Upper lobe of right lung (tissue), 1 donor: ENCODE measurements at places on chromosomes 1 and 21.

- H3K36me3 ChIP-seq: no peaks in the 10 kb centered on the region
- H3K4me3 ChIP-seq: no peak overlapping the region
- H3K27me3 ChIP-seq: no peaks in the 10 kb centered on the region
- no peak for DNase-seq
- H3K4me1 ChIP-seq: no peaks in the 10 kb centered on the region
These were observed 490.4 kb downstream of the PTPRC start for GRCh38 chr1:199129247-199129646.

DNA sequence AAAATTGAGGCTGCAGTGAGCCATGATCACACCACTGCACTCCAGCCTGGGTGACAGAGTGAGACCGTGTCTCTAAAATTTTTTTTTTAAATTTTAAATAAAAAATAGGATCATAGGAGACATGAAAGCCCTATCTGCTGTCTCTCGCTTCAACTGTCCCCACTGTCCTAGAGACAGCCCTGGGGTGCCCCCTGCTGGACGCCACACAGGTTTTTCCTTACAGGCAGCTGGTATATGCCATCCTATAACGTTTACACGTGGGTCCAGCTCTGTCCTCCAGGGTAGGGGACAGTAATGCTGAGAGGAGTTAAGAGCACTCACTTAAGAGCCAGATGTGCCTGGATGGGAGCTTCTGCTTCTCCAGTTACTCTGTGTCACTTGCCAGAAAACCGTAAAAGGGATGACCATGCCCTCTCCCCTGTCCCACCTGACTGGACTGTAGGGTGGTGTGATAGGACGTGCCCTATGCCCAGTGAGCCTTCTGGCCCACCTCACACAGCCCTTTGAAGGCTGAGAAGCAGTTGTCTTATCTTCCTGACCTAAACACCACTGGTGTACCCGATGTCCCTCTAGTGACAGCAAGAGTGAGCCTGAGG lies 8.5 kb downstream of the FBXO2 start:
- no peak overlapping the region for H3K27ac ChIP-seq
- H3K27me3 ChIP-seq: no peaks in the 10 kb centered on the region
- H3K4me3 ChIP-seq: no peak overlapping the region
- H3K4me1 ChIP-seq: peaks cover 20% of the 10 kb centered on the region
- no peaks in the 10 kb centered on the region for H3K36me3 ChIP-seq

- H3K36me3 ChIP-seq: no peaks in the 10 kb centered on the region
- no peak overlapping the region for H3K27ac ChIP-seq
- H3K4me1 ChIP-seq: no peaks in the 10 kb centered on the region
- peak overlapping the region; percentile 4 for H3K4me3 ChIP-seq
These were observed 3.5 kb upstream of the CLEC20A start for GRCh38 chr1:178500091-178500770.

DNA sequence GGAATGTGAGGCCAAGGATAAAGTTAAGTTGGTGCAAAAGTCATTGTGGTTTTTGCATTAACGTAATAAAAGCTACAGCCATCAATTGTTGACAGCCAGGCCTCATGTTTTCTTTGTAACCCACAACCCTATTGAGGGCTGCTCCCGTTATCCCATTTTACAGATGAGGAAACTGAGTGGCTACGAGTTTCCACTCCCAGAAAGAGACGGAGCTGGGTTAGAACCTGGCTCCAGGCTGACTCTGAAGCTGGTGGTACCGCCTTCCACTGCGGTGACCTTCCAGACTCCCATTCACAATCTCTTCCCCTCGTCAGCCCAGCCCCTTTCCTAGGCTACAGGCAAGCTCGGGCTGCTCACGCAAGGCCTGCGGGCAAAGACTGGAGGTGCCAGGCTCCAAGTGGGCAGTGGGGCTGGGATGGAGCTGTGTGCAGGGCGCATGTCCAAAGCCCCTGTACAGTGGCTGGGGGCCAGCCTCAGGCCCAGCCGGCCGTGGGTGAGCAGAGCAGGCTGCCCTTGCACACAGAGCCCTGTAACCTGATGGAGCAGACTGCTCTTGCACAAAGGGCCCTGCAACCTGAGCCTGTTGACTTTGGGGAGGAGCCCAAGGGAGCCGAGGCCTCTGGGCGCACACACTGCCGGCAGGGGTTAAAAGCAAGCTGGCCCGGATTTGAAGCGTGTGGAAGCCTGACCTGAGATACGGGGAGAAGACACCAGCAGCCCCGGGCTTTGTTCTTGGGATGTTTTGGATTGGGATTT lies 97.4 kb upstream of the TMPRSS2 start:
- peak; percentile 68 for DNase-seq
- H3K36me3 ChIP-seq: no peaks in the 10 kb centered on the region
- H3K4me1 ChIP-seq: no peaks in the 10 kb centered on the region
- H3K27me3 ChIP-seq: no peaks in the 10 kb centered on the region
- H3K27ac ChIP-seq: no peak overlapping the region

GRCh38 chr1:53051676-53052075 lies 10.3 kb upstream of the PODN start:
- H3K27me3 ChIP-seq: no peaks in the 10 kb centered on the region
- H3K36me3 ChIP-seq: peaks cover 45% of the 10 kb centered on the region
- no peak overlapping the region for H3K27ac ChIP-seq

GRCh38 chr1:60619581-60619980 lies 462.8 kb upstream of the NFIA start:
- no peak for DNase-seq
- no peak overlapping the region for H3K4me3 ChIP-seq
- no peaks in the 10 kb centered on the region for H3K36me3 ChIP-seq
- no peaks in the 10 kb centered on the region for H3K4me1 ChIP-seq
- no peak overlapping the region for H3K27ac ChIP-seq

GRCh38 chr21:41600556-41600955 lies 92.6 kb upstream of the TMPRSS2 start:
- no peak overlapping the region for H3K4me3 ChIP-seq
- H3K27me3 ChIP-seq: no peaks in the 10 kb centered on the region
- H3K4me1 ChIP-seq: peaks cover 8% of the 10 kb centered on the region
- no peaks in the 10 kb centered on the region for H3K36me3 ChIP-seq

DNA sequence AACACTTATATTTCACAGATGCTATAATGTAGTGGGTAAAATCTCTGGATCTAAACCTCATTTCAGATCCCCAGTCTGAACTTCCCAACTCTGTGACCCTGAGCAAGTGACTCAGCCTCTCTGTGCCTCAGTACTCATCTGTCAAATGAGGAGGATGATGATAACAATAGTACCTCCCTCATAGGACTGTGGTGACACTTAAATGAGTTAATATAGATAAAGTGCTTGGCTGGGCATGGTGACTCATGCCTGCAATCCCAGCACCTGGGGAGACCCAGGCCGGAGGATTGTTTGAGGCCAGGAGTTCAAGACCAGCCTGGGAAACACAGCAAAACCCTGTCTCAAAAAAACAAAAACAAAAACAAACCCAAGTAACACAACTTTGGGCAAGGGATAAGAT lies 4.7 kb upstream of the ECE1 start:
- H3K27ac ChIP-seq: peak overlapping the region; percentile 74
- H3K4me3 ChIP-seq: no peak overlapping the region
- no peaks in the 10 kb centered on the region for H3K27me3 ChIP-seq
- DNase-seq: no peak
- no peaks in the 10 kb centered on the region for H3K36me3 ChIP-seq
- peaks cover 30% of the 10 kb centered on the region for H3K4me1 ChIP-seq

GRCh38 chr1:44557778-44558177 lies 116.5 kb downstream of the TMEM53 start:
- H3K27ac ChIP-seq: no peak overlapping the region
- no peaks in the 10 kb centered on the region for H3K36me3 ChIP-seq
- no peak overlapping the region for H3K4me3 ChIP-seq
- H3K4me1 ChIP-seq: no peaks in the 10 kb centered on the region
- no peak for DNase-seq

GRCh38 chr1:119485201-119485600 lies 21.8 kb upstream of the HSD3B1 start:
- no peak overlapping the region for H3K27ac ChIP-seq

- no peaks in the 10 kb centered on the region for H3K36me3 ChIP-seq
- no peak for DNase-seq
- H3K27ac ChIP-seq: no peak overlapping the region
- H3K4me1 ChIP-seq: no peaks in the 10 kb centered on the region
- H3K27me3 ChIP-seq: peaks cover 5% of the 10 kb centered on the region
These were observed 436.8 kb downstream of the CAMTA1 start for GRCh38 chr1:7221826-7222694.

- H3K27ac ChIP-seq: no peak overlapping the region
- peaks cover 5% of the 10 kb centered on the region for H3K4me1 ChIP-seq
- no peak for DNase-seq
- H3K27me3 ChIP-seq: no peaks in the 10 kb centered on the region
- H3K4me3 ChIP-seq: no peak overlapping the region
These were observed 57.0 kb downstream of the MDM4 start for GRCh38 chr1:204572923-204573922.

DNA sequence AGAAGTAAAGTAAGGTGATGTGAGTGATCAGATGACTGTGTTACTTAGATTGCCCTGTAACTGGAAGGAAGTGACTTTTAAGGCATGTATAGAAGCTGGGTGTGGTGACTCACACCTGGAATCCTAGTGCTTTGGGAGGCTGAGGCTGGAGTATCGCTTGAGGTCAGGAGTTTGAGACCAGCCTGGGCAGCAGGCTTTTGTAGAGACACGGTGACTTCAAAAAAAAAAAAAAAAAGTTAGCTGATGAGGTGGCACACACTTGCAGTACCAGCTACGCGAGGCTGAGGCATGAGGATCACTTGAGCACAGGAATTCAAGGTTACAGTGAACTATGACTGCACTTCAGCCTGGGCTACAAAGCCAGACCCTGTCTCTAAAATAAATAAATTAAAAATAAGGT lies 2.3 kb upstream of the USP16 start:
- H3K4me3 ChIP-seq: no peak overlapping the region
- DNase-seq: no peak
- H3K4me1 ChIP-seq: peaks cover 36% of the 10 kb centered on the region
- H3K27me3 ChIP-seq: no peaks in the 10 kb centered on the region
- H3K36me3 ChIP-seq: no peaks in the 10 kb centered on the region

GRCh38 chr1:231327617-231328016 lies 10.0 kb downstream of the EXOC8 start:
- H3K36me3 ChIP-seq: no peaks in the 10 kb centered on the region
- DNase-seq: no peak
- no peak overlapping the region for H3K27ac ChIP-seq
- no peaks in the 10 kb centered on the region for H3K27me3 ChIP-seq
- no peak overlapping the region for H3K4me3 ChIP-seq

GRCh38 chr1:198156111-198156744 lies 570 bp upstream of the NEK7 start:
- no peaks in the 10 kb centered on the region for H3K36me3 ChIP-seq
- H3K27me3 ChIP-seq: no peaks in the 10 kb centered on the region
- H3K27ac ChIP-seq: peak overlapping the region; percentile 97
- DNase-seq: peak; percentile 63
- H3K4me3 ChIP-seq: peak overlapping the region; percentile 90
- peaks cover 24% of the 10 kb centered on the region for H3K4me1 ChIP-seq

- H3K27me3 ChIP-seq: no peaks in the 10 kb centered on the region
- H3K4me1 ChIP-seq: peaks cover 47% of the 10 kb centered on the region
- peak; percentile 89 for DNase-seq
- H3K36me3 ChIP-seq: no peaks in the 10 kb centered on the region
- peak within 1 kb of the TSS; percentile 78 for H3K4me3 ChIP-seq
- H3K27ac ChIP-seq: peak within 1 kb of the TSS; percentile 88
These were observed at the start of gene PFKL for GRCh38 chr21:44299458-44300261. Gene PFKL, plus strand, starts transcription at chr21:44300053. Its CDS starts 53 bp downstream, at chr21:44300106.

- peak overlapping the region; percentile 89 for H3K4me3 ChIP-seq
- DNase-seq: no peak
- H3K27ac ChIP-seq: peak overlapping the region; percentile 100
- no peaks in the 10 kb centered on the region for H3K27me3 ChIP-seq
These were observed 79.6 kb upstream of the AK4 start for GRCh38 chr1:65068202-65069010.

- no peak overlapping the region for H3K27ac ChIP-seq
- peaks cover 27% of the 10 kb centered on the region for H3K4me1 ChIP-seq
- peaks cover 8% of the 10 kb centered on the region for H3K36me3 ChIP-seq
- no peak overlapping the region for H3K4me3 ChIP-seq
- H3K27me3 ChIP-seq: no peaks in the 10 kb centered on the region
- DNase-seq: no peak
These were observed 22.3 kb downstream of the SLC9A1 start for GRCh38 chr1:27132624-27133023.

DNA sequence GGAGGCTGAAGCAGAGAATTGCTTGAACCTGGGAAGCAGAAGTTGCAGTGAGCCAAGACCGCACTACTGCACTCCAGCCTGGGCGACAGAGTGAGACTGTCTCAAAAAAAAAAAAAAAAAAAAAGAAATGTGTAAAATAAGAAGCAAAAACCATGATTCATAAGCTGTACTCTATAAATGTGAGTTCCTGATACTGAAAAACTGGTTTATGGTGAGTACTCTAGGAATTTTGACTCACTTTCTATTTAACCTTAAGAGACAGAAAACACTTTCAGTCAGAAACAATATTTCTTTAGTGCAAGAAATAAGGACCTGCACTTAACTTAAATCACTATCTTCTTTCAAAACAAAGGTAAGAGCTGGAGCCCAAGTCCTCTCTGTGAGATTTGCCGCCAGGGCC lies 19.9 kb upstream of the POU2F1 start:
- H3K4me1 ChIP-seq: no peaks in the 10 kb centered on the region
- no peak overlapping the region for H3K27ac ChIP-seq
- H3K4me3 ChIP-seq: no peak overlapping the region
- H3K27me3 ChIP-seq: no peaks in the 10 kb centered on the region

- DNase-seq: no peak
- H3K4me3 ChIP-seq: no peak overlapping the region
- H3K27ac ChIP-seq: no peak overlapping the region
- no peaks in the 10 kb centered on the region for H3K27me3 ChIP-seq
- H3K36me3 ChIP-seq: peaks cover 5% of the 10 kb centered on the region
These were observed 27.2 kb downstream of the MRPL37 start for GRCh38 chr1:54227091-54227602.

DNA sequence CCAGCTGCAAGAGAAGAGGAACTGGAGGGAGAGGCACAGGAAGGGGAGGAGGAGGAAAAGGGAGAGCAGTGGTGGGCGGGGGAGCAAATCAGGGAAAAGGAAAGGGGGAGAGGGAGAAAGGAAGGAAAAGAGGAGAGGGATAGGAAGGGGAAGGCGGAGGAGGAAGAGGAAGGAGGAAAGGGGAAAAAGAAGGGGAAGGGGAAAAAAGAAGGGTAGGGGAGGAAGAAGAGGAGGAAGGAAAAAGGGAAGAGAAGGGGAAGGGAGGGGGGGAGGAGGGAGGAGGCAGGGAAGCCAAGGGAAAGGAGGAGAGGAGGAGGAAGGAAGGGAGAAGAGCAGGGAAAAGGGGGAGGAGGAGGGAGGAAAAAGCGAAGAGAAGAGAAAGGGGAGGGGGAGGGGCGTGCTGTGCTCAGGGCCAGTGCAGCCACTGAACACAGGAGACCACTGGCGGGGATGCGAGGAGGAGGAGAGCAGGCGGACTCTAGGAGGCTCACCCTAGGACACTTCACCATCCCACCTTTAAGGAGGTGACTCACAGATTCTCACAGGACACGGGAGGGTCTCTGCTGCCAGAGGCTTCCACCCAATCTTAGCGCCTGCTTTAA lies 33.1 kb downstream of the PGBD5 start:
- DNase-seq: no peak
- H3K36me3 ChIP-seq: no peaks in the 10 kb centered on the region
- no peak overlapping the region for H3K27ac ChIP-seq
